ENCODE measurements at places on chromosomes 2 and 18. TPM values are rescaled to one million over a fixed set of nuclear protein-coding genes. Genes with fewer than 3 reads are reported as not detected.

PARD6G gene
- 6.2 TPM for total RNA-seq

DNA sequence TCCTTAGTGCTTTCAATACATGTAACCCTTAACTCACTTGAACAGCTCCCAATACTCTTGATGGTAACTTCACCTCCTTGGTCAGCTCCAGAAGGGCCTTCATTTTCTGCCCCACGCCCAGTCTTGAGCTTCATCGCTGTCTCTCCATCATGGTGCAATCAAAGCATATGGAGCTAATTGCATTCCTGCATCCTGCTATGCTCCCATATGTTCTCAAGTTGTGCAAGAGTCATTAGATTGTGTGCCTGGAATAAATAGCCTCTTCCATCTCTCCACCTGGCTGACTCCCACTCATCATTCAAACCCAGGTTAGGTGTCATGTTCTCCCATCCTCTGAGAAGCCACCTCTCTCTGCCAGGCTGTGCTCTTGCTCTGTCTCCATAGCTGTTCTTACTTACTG is 364.5 kb upstream of the RGPD4 start:
- H3K27ac ChIP-seq, result no peak overlapping the region
- no peak overlapping the region for H3K4me3 ChIP-seq
- no peaks in the 10 kb centered on the region for H3K4me1 ChIP-seq
- H3K27me3 ChIP-seq, result no peaks in the 10 kb centered on the region

CRYBA2 gene
- not detected for total RNA-seq

DNA sequence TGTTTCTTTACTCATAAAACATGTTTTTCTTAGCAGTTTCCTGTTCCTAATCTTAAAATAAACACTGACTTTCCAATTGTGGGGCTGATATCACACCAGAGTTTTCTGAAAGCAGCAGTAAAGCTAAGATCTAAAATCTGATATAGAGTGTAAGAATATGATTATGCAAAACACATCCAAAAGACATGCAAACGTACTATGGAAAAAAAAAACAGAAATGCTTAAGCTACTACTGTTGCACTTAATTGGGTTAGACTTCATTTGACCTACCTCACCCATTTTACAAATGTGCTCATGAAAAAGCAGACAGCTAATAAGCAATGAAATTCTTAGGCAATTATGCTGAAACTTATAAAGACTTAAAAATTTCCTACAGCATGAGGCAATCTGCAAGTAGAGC is 10.5 kb downstream of the CYTIP start:
- H3K4me3 ChIP-seq, result no peak overlapping the region
- H3K27me3 ChIP-seq, result no peaks in the 10 kb centered on the region
- DNase-seq, result no peak
- H3K36me3 ChIP-seq, result no peaks in the 10 kb centered on the region

- DNase-seq, result no peak
- no peak overlapping the region for H3K27ac ChIP-seq
- no peak overlapping the region for H3K4me3 ChIP-seq
- H3K4me1 ChIP-seq, result peaks cover 24% of the 10 kb centered on the region
- H3K27me3 ChIP-seq, result no peaks in the 10 kb centered on the region
Measured at GRCh38 chr2:170523506-170523905, 191.6 kb upstream of the SP5 start.

DNA sequence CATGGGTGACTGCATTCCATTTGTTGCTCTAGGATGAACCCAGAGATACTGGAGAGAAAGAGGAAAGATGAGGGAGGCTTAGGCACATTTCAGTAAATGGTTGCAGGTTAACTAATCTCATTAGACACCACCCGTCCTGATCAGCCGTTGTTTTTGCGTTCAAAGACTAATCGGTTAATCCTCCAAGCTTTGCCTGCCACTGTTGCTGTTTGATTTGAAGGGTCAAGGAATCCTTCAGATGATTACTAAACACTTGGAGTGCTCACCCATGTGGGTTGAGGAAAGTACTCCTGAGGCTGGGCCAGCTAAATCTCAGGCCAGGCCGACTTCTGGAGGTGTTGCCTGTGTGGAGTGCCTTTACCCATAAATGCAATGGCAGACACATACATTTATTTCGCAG is 8.6 kb downstream of the SH3RF3 start:
- H3K27ac ChIP-seq, result no peak overlapping the region
- no peaks in the 10 kb centered on the region for H3K36me3 ChIP-seq

ORC4 gene
- 89.5 TPM for total RNA-seq

- H3K4me1 ChIP-seq, result no peaks in the 10 kb centered on the region
- no peak overlapping the region for H3K4me3 ChIP-seq
- DNase-seq, result peak; percentile 78
- peak overlapping the region; percentile 73 for H3K27ac ChIP-seq
Measured at GRCh38 chr2:54387059-54387991, 68.8 kb upstream of the SPTBN1 start.

GRCh38 chr2:199932312-199932855 is 21.3 kb downstream of the C2orf69 start:
- H3K4me1 ChIP-seq, result no peaks in the 10 kb centered on the region
- no peak for DNase-seq
- H3K4me3 ChIP-seq, result no peak overlapping the region
- no peaks in the 10 kb centered on the region for H3K27me3 ChIP-seq

MPP4 gene
- not detected for total RNA-seq

Measured in sigmoid colon (tissue), 7 donors.